CD4-positive, alpha-beta T cell treated with Interleukin-17A for 1 hour (primary cell): ENCODE measurements at places on chromosomes 5 and 9.

GRCh38 chr9:89223396-89223977 is 44.9 kb upstream of the SHC3 start:
- DNase-seq: no peak

DNA sequence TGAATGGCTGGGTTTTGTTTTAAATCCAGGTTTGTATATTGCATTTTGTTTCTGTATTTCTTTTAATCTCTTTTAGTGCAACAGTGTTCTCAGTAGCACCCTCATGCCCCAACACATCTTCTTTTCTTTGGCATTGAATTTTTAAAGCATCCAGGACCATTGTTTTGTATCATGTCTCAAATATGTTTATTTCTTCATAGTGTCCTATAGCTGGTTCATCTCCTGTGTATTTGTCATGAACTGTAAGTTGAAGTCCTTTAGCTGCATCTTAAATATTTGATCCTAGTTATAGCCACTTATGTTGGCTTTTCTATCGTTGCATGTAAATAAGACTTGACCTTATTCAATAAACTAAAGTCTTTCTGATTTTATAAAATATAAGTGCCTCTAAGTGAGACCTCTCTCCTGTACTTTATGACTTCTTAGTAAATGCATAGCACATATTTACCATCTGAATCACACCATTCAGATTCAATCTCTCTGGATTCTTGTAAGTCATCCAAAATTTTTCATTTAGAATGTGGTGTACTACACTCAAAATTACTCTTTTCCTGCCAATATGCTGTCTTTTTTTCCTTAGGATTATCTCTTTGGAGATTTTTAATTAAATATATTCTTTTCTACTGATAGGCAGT is 21.0 kb upstream of the ERCC6L2 start:
- no peak for DNase-seq

DNA sequence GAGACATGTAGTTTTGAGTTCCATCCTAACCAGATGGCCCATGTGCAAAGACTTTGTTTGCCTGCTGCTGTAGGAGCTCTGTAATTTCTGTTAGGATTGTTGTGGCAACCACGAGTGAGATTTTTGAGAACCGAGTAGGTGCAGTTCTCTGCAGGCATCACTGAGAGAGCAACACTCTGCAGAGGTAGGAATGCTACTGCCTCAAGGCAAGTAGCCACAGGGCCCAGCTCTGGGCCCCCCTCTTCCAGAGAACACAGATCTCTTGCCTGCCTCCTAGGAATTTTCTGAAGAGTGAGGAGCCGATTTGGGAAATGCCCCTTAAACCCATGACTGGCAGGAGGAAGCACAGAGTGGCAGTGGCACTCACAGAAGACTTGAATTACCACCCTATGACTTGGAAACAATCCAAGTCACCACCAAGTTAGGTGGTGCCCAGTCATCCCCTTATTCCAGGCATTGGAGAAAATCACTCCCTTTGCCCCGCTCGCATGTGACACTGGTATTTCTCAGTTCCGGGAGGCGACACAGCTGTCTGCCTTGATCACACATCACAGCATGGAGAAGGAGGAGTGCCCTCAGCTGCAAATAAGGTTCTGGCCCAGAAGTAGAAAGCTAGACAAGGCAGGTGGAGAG is 52.5 kb upstream of the SLC2A8 start:
- no peak for DNase-seq

DNA sequence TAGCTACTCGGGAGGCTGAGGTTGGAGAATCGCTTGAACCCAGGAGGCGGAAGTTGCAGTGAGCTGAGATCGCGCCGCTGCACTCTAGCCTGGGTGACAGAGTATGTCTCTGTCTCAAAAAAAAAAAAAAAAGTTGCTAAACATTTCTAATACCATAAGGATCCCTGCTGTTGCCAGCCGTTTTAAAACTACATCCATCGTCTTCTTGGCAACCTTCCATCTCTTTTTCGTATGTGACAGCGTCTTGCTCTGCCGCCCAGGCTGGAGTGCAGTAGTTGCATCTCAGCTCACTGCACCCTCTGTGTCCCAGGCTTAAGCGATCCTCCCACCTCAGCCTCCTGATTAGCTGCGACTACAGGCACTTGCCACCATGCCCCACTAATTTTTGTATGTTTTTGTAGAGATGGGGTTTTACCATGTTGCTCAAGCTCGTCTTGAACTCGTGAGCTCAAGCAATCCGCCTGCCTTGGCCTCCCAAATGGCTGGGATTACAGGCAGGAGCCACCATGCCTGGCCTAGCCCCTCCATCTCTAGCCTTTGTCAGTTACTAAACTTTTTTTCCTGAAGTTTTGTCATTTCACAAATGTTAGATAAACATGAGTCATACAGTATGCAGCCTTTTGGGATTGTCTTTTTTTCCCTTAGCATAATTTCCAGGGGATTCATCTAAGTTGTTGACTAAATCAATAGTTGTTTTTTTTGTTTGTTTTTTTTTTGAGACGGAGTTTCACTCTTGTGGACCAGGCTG is 13.5 kb downstream of the NSD1 start:
- no peak for DNase-seq

- DNase-seq: no peak
Measured at GRCh38 chr5:124842725-124843595, 96.5 kb upstream of the ZNF608 start.
